Ascending aorta (tissue), 2 donors: ENCODE measurements at places on chromosomes 6 and 20.
A peak's percentile ranks its signal among the peaks of the same experiment; 100 is the strongest.

- no peak overlapping the region for H3K27ac ChIP-seq
- no peaks in the 10 kb centered on the region for H3K4me1 ChIP-seq
- no peaks in the 10 kb centered on the region for H3K27me3 ChIP-seq
- no peak for DNase-seq
- no peaks in the 10 kb centered on the region for H3K36me3 ChIP-seq
These were observed 455.9 kb upstream of the JARID2 start for GRCh38 chr6:14789996-14790395.

DNA sequence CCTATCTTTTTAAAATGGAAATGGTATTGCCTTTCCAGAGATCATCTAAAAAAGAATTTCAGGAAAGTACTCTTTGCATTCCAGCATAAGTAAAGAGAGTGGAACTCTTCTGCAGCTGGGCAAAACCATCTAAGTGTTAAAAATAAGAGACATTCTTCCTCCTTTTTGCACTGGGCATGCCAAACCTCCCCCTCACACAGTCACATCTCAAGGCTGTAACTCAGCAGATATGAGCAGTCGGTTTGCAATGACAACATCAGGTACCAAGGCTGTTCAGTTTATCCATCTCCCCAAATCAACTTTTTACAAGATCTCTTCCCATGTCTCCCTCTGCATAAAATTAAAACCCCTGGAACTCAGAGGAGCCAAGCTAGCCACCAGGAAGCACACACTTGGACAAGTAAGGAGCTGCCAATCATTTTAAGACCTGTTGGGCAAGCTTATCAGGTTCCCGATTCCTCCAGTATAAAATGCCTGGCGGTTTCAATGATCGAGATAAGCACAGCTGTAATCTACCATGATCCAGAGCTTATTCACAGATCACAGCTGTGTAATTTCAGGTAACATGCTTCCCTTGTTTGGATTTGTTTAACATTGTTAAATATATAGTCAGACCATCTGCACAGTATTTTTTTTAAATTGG is 23.2 kb downstream of the ID4 start:
- no peak for DNase-seq
- no peaks in the 10 kb centered on the region for H3K36me3 ChIP-seq
- H3K27me3 ChIP-seq: no peaks in the 10 kb centered on the region
- H3K4me3 ChIP-seq: no peak overlapping the region
- H3K27ac ChIP-seq: no peak overlapping the region

GRCh38 chr20:23588434-23589403 is 17.0 kb downstream of the CST9 start:
- no peaks in the 10 kb centered on the region for H3K27me3 ChIP-seq
- no peak for DNase-seq
- H3K4me3 ChIP-seq: no peak overlapping the region
- H3K27ac ChIP-seq: no peak overlapping the region

DNA sequence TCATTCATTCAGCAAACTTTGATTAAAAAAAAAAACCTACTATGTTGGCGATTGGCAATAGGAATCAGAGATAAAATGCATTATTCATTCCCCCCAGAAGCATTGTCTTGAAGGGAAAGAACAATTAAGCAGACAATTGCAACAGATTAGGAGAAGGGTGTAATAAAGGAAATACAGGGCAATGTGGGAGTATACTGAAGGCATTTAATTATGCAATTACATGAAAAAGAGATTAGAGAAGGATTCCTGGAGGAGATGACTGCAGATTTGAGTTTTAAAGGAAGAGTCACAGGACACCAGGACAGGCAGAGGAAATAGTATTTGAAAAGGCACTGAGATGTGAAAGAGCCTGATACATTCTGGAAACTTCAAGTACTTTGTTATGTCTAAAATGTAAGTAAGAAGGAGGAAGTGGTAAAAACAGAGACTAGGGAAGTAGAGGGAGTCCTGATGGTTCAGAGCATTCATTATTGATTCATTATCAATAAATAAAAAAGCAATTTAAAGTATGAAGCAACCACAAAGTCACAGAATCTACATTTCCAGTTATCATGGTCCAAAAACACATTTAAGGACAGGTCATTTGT is 43.7 kb downstream of the THEMIS start:
- H3K27me3 ChIP-seq: no peaks in the 10 kb centered on the region
- H3K4me3 ChIP-seq: no peak overlapping the region
- H3K4me1 ChIP-seq: no peaks in the 10 kb centered on the region
- DNase-seq: no peak
- no peaks in the 10 kb centered on the region for H3K36me3 ChIP-seq
- H3K27ac ChIP-seq: no peak overlapping the region

GRCh38 chr6:160279850-160280249 is 21.2 kb upstream of the SLC22A2 start:
- no peak for DNase-seq
- H3K27me3 ChIP-seq: no peaks in the 10 kb centered on the region
- H3K4me3 ChIP-seq: no peak overlapping the region
- no peak overlapping the region for H3K27ac ChIP-seq

DNA sequence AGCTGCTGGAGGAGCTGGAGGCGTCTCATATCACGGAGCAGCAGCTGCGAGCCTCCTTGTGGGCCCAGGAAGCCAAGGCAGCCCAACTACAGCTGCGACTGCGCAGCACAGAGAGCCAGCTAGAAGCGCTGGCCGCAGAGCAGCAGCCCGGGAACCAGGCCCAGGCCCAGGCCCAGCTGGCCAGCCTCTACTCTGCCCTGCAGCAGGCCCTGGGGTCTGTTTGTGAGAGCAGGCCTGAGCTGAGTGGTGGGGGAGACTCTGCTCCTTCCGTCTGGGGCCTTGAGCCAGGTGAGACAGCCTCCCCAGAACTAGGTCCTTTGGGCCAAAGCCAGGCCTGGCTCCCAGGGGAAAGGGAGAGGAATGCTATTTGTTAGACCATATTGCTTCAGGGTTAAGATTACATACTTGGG is 31.7 kb downstream of the C20orf173 start:
- H3K36me3 ChIP-seq: peaks cover 93% of the 10 kb centered on the region
- H3K27ac ChIP-seq: peak overlapping the region; percentile 81
- no peaks in the 10 kb centered on the region for H3K27me3 ChIP-seq
- H3K4me3 ChIP-seq: no peak overlapping the region

- no peaks in the 10 kb centered on the region for H3K27me3 ChIP-seq
- H3K4me3 ChIP-seq: no peak overlapping the region
- no peaks in the 10 kb centered on the region for H3K4me1 ChIP-seq
- no peak for DNase-seq
- no peaks in the 10 kb centered on the region for H3K36me3 ChIP-seq
- no peak overlapping the region for H3K27ac ChIP-seq
These were observed 158.9 kb downstream of the FLRT3 start for GRCh38 chr20:14178528-14178927.

DNA sequence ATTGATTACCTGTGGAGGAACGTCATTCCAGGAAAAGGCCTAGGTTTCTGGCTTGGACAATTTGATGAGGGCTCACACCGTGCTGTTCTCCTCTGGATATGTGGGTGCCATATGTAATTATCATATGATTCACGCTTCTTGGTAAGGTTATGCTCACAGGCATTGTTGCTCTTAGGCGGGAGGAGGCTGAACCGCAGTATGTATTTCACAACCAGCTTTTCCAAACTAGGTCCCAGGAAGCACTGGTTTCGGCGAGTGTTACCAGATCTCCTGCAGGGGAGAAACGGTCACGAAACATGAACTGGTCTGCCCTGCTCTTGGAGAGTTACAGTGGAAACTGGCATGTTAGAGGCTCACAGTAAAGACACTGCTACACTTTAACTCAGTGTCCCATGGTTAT is 793 bp upstream of the FAM50B start:
- no peak for DNase-seq
- H3K27me3 ChIP-seq: no peaks in the 10 kb centered on the region
- H3K4me3 ChIP-seq: peak overlapping the region; percentile 64

- no peak for DNase-seq
- H3K27me3 ChIP-seq: no peaks in the 10 kb centered on the region
- H3K27ac ChIP-seq: no peak overlapping the region
- H3K4me1 ChIP-seq: no peaks in the 10 kb centered on the region
- no peaks in the 10 kb centered on the region for H3K36me3 ChIP-seq
These were observed 122.3 kb downstream of the THBS2 start for GRCh38 chr6:169131390-169131789.

- DNase-seq: no peak
- H3K4me1 ChIP-seq: no peaks in the 10 kb centered on the region
- H3K36me3 ChIP-seq: no peaks in the 10 kb centered on the region
- H3K4me3 ChIP-seq: no peak overlapping the region
- H3K27me3 ChIP-seq: no peaks in the 10 kb centered on the region
- H3K27ac ChIP-seq: no peak overlapping the region
These were observed 6.1 kb downstream of the CCDC167 start for GRCh38 chr6:37493661-37493995.

- H3K27me3 ChIP-seq: no peaks in the 10 kb centered on the region
- H3K27ac ChIP-seq: no peak overlapping the region
- H3K4me1 ChIP-seq: no peaks in the 10 kb centered on the region
- no peak for DNase-seq
These were observed 3.1 kb upstream of the CCDC167 start for GRCh38 chr6:37502703-37503291.

GRCh38 chr20:35823147-35823546 is 51.3 kb downstream of the PHF20 start:
- no peak overlapping the region for H3K27ac ChIP-seq
- H3K4me3 ChIP-seq: no peak overlapping the region
- peaks cover 5% of the 10 kb centered on the region for H3K36me3 ChIP-seq
- DNase-seq: no peak

GRCh38 chr6:101401792-101402621 is 8.5 kb downstream of the GRIK2 start:
- H3K27ac ChIP-seq: no peak overlapping the region
- no peaks in the 10 kb centered on the region for H3K36me3 ChIP-seq
- no peak overlapping the region for H3K4me3 ChIP-seq
- H3K4me1 ChIP-seq: no peaks in the 10 kb centered on the region

- no peak overlapping the region for H3K27ac ChIP-seq
- H3K4me3 ChIP-seq: no peak overlapping the region
- no peaks in the 10 kb centered on the region for H3K27me3 ChIP-seq
- H3K4me1 ChIP-seq: no peaks in the 10 kb centered on the region
- no peaks in the 10 kb centered on the region for H3K36me3 ChIP-seq
These were observed 234.2 kb downstream of the NRN1 start for GRCh38 chr6:5772408-5773120.

GRCh38 chr6:30102414-30102969 is 10.4 kb downstream of the TRIM31 start:
- peaks cover 18% of the 10 kb centered on the region for H3K4me1 ChIP-seq
- peak overlapping the region; percentile 60 for H3K27ac ChIP-seq
- peak; percentile 77 for DNase-seq
- peaks cover 16% of the 10 kb centered on the region for H3K27me3 ChIP-seq
- H3K4me3 ChIP-seq: peak overlapping the region; percentile 49

DNA sequence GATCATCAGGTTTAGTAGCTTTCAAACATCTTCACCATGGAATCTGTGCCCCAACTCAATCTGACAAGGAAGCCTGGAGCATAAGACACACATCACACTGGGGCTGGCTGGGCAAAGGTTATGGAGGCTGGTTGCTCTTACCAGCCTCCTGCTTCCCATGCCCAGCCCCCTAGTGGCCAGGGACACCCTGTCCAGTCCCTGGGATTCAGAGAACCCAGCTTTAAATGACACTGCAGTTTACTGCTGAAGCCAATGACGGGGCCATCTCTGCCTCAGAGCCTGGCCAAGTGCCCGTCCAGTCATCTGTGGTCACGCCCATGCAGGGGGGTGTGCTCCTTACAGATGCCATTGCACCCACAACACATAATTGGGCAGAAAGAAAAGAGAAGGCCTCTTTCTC is 272.9 kb downstream of the SMOC2 start:
- DNase-seq: no peak
- H3K4me3 ChIP-seq: no peak overlapping the region
- H3K27ac ChIP-seq: no peak overlapping the region
- H3K27me3 ChIP-seq: no peaks in the 10 kb centered on the region
- H3K36me3 ChIP-seq: no peaks in the 10 kb centered on the region

- no peaks in the 10 kb centered on the region for H3K36me3 ChIP-seq
- H3K4me1 ChIP-seq: no peaks in the 10 kb centered on the region
- no peaks in the 10 kb centered on the region for H3K27me3 ChIP-seq
- no peak overlapping the region for H3K4me3 ChIP-seq
These were observed 44.1 kb downstream of the DUSP22 start for GRCh38 chr6:336159-337114.

DNA sequence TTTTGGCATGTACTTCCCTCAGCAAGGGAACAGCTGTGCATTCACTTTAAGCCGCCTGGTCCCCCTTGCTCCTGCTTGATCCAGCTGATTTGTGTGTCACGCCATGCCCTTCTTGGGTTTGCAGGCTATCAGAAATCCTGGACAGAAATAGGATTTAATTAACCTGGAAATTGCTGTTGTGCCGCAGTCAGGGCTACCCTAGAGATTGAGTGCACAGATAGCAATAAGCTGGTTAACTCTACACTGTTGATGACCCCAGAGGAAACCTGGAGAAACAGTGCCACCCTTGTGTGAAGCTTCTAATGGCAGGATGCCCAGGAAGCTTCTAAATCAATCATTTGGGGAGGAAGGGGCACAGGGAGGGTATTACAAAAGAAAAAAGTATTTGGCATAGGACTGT is 199.0 kb downstream of the JARID2 start:
- no peaks in the 10 kb centered on the region for H3K36me3 ChIP-seq
- no peaks in the 10 kb centered on the region for H3K4me1 ChIP-seq
- no peak for DNase-seq
- H3K27me3 ChIP-seq: no peaks in the 10 kb centered on the region

DNA sequence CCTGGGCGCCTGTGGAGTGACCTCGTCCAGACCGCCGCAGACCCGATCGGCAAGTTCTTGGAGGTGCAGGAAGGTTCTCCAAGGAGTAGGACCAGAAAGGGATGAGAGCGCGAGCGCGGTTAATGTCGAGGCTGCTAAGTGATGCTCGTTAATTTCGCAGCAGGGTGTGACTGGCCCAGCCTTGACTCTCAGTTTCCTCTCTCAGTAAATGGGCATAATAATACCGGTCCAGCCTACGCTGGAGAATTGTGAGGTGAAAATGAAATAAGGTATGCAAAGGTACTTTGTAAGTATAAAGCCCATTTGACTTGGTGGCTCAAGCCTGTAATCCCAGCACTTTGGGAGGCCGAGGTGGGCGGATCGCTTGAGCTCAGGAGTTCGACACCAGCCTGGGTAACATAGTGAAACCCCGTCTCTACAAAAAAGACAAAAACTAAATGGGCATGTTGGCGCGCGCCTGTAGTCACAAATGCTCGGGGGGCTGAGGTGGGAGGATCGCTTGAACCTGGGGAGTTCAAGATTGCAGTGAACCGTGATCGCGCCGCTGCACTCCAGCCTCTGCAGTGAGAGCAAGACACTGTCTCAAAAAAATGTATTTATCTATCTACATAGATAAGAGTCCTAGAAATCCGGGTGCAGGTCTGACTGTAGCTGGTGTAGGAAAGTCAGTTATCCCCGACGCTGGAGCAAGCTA is 634 bp upstream of the BTBD9 start:
- H3K27ac ChIP-seq: peak overlapping the region; percentile 90
- no peaks in the 10 kb centered on the region for H3K27me3 ChIP-seq
- H3K36me3 ChIP-seq: no peaks in the 10 kb centered on the region
- peak overlapping the region; percentile 84 for H3K4me3 ChIP-seq
- no peak for DNase-seq
- peaks cover 10% of the 10 kb centered on the region for H3K4me1 ChIP-seq

- DNase-seq: no peak
- no peak overlapping the region for H3K27ac ChIP-seq
- H3K4me1 ChIP-seq: no peaks in the 10 kb centered on the region
- H3K27me3 ChIP-seq: no peaks in the 10 kb centered on the region
- no peak overlapping the region for H3K4me3 ChIP-seq
These were observed 70.4 kb upstream of the NFATC2 start for GRCh38 chr20:51612896-51613295.
